ENCODE measurements at places on chromosomes 13 and 19. TPM values are rescaled to one million over a fixed set of nuclear protein-coding genes. Genes with fewer than 3 reads are reported as not detected.

DNA sequence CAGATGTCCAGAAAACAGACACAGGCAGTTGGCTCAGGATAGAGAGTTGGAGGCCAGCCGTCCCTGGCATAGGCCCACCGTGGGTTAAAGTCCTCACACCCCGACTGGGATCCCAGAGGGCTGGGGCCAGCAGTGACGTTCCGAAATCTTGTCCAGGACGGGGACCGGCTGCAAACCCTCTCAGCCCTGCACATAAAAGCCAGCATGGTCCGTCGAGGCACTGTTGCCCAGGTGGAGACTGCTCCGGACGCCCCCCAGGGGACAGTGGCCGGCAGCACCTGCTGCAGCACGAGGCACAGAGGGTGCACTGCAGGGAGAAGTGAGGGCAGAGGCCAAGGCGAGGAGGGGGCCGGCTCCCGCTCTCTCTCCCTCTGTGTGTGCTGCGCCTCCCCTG lies 4.3 kb upstream of the IFNL2 start:
- H3K27ac ChIP-seq = no peak overlapping the region
- no peaks in the 10 kb centered on the region for H3K36me3 ChIP-seq
- peaks cover 77% of the 10 kb centered on the region for H3K27me3 ChIP-seq

DNA sequence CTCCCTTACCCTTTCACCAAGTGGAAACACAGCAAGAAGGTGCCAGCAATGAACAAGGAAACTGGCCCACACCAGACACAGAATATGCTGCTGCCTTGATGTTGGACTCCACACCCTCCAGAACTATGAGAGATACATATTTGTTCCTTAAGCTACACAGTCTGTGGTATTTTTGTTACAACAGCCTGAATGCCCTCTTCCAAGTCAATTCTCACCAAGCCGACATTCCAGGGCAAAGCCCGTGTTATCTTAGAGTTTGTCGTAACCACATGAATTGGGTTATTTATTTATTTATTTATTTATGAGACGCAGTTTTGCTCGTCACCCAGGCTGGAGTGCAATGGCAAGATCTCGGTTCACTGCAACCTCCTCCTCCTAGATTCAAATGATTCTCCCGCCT lies 14.9 kb downstream of the FGF21 start:
- H3K4me1 ChIP-seq = no peaks in the 10 kb centered on the region
- DNase-seq = no peak
- no peaks in the 10 kb centered on the region for H3K36me3 ChIP-seq

GRCh38 chr19:32924200-32924599 lies 47.6 kb downstream of the CEP89 start:
- no peak overlapping the region for H3K27ac ChIP-seq
- no peak overlapping the region for H3K4me3 ChIP-seq
- no peaks in the 10 kb centered on the region for H3K27me3 ChIP-seq
- no peaks in the 10 kb centered on the region for H3K4me1 ChIP-seq
- DNase-seq = no peak

OVOL3 gene
- not detected for total RNA-seq

SMAD9 gene
- 2.6 TPM for total RNA-seq
